ENCODE measurements at places on chromosomes 2 and 18. TPM values are rescaled to one million over a fixed set of nuclear protein-coding genes. Genes with fewer than 3 reads are reported as not detected.

- no peak for DNase-seq
Measured at GRCh38 chr2:106159866-106160785, 34.0 kb downstream of the UXS1 start.

GRCh38 chr18:13604786-13605185 is 121.6 kb downstream of the FAM210A start:
- no peak for DNase-seq

GRCh38 chr2:14952400-14952963 is 320.0 kb downstream of the LRATD1 start:
- DNase-seq: no peak

- no peak for DNase-seq
Measured at GRCh38 chr18:1995041-1995612, 576.2 kb downstream of the METTL4 start.

EPAS1 gene
- 2.0 TPM for total RNA-seq

TYW5 gene
- total RNA-seq: 15.9 TPM
